ENCODE measurements at places on chromosomes 4 and X. TPM values are rescaled to one million over a fixed set of nuclear protein-coding genes. Genes with fewer than 3 reads are reported as not detected.

TKTL1 gene
- total RNA-seq = 0.42 TPM

DNA sequence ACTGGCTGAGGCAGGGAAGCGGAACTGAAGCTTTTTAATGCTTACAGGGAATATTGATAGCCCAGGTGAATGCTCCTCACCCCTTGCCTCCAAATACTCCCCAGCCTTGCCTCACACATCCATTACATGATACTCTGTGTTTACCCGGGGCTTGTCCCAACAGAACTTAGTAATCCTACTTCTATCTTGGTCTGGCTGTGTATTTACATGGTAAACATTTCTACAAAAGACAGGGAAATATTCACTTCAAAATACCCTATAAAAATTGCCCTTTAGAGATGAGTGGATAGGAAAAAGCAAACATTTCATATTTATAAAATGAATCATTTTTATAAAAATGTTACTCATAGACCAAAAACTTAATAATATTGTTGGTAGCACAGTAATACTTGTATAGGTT is 120.1 kb downstream of the NHS start:
- DNase-seq = no peak

DNA sequence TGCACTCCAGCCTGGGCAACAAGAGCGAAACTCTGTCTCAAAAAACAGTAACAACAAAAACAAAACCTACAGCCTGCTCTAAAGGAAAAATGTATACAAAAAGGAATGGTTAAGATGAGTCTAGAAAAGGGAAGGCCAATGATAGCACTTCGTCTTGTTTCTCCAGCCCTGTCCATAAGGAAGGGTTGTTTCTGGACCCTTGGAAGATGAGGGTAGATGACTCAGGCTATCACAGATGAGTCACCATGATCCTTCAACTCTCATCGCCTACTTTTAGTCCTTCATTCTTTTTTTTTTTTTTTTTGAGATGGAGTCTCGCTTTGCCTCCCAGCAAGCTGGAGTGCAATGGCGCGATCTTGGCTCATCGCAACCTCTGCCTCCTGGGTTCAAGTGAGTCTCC is 8.8 kb downstream of the PLA2G12A start:
- DNase-seq = no peak

DNA sequence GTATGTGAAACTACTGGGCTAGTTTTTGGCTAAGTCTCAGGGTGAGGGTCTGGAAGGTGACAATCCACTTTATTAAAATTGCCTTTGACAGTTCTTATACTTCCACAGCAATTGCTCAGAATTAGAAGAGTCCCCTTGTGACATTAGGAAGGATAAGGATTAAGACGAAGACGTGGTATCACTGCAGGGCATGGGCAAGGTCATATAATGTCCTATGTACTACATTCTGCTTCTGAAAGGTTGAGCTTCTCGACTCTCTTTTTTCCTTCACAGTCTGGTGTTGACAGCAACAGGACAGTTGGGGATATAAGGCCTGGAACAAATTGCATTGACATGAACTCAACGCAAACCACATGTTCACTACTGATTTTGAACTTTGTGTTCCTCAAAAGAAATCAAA is 40.9 kb upstream of the PRDM5 start:
- DNase-seq = no peak

GRCh38 chr4:73406548-73406875 is 2.4 kb downstream of the ALB start:
- DNase-seq = no peak

ZDHHC15 gene
- total RNA-seq = 4.3 TPM

FGF13 gene
- total RNA-seq = 21.3 TPM

Measured in thoracic aorta (tissue), 2 donors.